Naive thymus-derived CD4-positive, alpha-beta T cell (primary cell): ENCODE measurements at places on chromosomes 5 and 9. TPM values are rescaled to one million over a fixed set of nuclear protein-coding genes. Genes with fewer than 3 reads are reported as not detected.

GRCh38 chr9:93245437-93245970 lies 61.6 kb downstream of the WNK2 start:
- no peak for DNase-seq

- no peak for DNase-seq
Measured at GRCh38 chr9:137988701-137989100, 111.1 kb downstream of the CACNA1B start.

- no peak for DNase-seq
Measured at GRCh38 chr9:112059966-112060320, 115.2 kb downstream of the SUSD1 start.

DNA sequence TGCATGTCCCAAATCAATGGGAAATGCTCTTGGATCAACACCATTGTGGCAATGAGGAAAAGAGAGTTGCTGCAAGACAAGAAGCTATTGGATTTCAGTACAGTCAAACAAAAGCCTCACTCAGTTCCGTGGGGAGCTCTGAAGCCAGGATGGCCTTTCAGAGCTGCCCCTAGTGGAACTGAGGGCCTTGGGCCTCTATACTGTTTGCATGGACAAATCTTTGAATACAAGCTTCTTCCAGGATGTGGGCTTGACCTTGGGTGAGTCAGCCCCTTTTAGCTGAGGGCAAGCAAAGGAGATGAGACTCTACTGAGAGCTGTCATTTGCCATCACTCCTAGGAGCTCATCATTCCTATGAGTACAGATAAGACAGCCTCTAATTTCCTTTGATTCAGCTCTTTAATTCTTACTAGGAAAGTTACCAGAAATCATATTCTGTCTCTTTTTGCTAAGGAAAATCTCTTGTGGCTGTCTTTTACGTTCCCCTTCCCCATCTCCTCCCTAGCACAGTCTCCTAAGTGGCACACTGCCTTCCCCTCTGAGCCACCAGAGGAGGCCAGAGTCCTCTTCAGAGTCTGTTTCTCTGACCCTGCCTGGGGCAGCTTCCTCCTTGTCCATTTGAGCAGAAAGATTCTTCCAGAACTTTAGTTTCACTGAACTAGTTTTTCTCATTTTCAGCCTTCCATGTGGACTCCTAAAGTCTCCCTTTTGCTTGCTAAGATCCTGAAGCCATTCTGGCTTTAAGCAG lies 168.8 kb upstream of the POC5 start:
- no peak for DNase-seq

DNA sequence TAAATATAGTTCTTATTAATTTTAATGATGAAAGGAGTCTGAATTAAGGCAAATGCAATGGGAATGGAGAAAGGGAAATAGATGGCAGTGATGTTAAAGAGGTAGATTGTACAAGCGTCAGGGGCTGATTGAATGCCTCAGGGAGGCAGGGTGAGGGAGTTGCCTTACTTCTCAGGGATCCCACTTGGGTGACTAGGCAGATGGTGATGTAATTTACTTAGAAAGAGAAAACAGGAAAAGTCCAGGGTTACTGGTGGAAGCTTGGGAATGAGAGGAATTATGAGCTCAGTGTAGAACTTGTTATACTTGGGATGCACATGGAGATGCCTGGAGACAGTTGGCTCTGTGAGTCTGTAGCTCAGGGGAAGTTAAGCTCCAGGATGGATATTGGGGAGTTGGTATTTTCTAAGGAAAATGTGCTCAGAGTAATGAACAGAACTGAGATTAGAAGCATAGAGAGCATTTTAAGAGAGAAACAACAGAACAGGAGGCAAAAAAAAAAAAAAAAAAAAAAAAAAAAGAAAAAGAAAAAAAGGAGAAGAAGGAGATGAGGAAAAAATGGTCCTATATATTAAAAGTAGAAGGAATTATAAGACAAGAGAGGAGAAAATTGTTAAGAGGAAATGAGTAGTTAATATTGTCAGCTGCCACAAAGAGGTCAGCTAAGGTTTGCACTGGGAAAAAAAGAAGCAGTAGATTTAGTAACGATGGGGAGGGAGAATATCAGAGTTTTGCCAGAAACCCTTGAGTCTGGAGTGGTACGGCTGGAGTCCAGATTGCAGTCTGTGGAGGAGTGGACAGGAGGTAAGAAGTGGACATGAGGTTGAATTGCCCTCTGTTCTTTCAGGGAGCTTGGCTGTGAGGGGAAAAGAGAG lies 88.0 kb upstream of the ELL2 start:
- DNase-seq, result no peak

DNA sequence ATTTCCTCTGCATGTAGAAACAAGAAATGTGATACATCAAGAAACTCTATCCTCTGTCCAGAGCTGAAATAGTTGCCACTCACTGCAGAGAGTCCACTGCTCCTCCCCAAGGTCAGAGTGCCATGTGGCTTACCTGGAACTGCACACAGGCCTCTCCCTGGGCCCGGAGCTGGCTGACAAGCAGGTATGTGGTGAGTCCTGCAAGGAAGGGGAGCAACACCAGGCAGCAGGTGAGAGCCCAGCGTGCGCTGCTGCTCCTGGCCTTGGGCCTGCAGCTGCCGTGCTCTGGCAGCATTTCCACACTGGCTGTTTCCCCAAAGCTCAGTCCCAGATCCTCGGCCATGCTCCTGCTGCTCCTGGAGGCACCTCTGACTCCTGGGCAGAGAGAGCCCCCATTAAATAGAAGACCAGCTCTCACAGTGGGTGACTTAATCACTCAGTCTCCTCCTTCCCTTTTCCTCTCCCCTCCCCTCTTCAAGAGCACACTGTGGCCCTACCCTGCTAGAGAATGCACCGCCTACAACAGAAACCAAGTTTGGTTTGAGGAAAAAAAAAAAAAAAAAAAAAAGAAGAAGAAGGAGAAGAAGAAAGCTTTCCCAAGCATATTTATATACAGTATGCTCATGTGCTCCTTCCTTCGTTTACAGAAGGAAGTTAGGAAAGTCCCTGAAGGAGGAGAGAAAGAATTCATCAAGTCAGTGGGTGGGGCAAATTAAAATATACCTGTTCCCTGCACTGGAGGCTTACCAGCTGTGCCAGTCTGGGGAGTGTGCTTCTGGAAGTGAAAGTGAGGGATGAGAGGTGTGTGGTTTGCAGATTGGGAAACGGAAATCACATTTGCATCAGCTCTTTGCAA lies at the start of gene TNFSF15:
TNFSF15 (minus strand) TSS at position 370 of the 856 bp plus-strand sequence; CDS start at position 343, 27 bp downstream.
- DNase-seq, result no peak

GRCh38 chr9:73880101-73880500 lies 617.0 kb upstream of the RORB start:
- DNase-seq, result no peak

DNA sequence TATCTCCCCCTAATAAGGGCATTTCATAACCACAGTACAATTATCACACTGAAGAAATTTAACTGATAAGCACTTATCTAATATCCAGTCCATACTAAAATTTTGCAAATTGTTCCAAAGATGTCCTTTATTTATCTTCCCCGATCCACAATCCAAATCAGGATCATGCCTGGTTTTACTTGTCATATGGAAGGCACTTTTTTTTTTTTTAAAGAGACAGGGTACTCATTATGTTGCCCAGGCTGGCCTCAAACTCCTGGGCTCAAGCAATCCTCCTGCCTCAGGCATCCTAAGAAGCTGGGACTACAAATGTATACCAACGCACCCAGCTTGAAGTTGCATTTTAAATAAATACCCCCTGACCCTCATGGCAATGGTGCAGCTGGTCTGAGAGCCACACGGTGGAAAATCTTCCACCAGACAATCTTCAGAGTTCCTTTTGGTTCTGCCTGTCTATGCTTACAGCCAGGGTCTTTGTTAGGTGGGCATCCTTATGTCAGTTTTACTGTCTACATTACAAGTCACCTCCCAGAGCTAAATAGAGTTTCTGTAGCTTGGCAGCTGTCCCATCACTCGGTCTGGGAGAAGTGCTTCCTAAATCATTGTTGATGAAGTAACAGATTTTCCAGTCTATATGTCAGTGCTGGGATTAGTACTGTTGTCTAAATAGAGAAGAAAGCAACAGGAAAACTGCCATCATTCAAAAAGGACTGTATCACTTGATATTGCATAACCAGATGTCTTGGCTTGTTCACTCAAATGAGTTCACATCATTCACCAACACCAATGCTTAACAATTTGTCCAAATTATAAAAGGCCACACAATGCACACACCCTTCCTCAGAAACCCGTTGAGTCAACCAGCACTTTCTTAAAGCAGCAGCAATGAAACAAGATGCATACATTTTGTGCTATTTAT lies 26.4 kb downstream of the PTPN3 start:
- no peak for DNase-seq

DNA sequence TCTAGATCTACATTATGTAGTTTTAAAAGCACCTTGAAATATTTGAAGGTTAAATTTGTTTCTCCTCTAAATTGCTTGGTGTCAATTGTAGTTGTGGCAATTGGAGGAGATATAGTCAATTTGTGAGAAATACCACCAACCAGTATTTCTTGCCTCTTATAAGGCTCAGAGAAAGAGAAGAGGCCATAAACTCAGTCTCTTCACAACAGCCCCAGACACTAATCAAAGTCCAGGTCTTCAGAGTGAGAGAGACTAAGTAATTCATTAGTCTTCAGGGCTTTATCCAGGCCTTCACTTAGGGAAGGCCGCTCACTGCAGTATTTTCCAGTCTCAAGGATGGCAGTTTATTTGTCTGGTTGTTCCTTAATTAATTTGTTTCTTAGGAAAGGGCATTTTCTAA lies 168.0 kb upstream of the RGMB start:
- no peak for DNase-seq

GRCh38 chr5:56693220-56693579 lies 122.1 kb upstream of the MAP3K1 start:
- DNase-seq, result no peak

DNA sequence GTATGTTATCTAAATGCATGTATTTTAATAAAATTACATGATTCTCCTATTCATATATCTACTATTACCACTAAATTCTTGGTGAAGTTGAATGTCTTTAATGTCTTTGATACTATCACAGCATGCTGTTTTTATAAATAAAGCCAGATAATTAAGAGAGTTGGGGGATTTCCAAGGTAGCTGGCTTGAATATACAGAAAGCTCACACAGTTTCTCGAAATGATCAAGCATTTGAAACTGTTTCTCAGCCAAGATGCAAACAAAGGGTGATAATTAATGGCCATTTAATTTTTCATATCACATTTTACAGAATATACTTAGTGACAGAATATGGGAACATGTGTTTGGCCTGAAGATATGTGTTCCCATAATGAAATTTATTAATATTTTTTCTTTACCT lies 145.6 kb upstream of the CDH12 start:
- DNase-seq, result no peak

DNA sequence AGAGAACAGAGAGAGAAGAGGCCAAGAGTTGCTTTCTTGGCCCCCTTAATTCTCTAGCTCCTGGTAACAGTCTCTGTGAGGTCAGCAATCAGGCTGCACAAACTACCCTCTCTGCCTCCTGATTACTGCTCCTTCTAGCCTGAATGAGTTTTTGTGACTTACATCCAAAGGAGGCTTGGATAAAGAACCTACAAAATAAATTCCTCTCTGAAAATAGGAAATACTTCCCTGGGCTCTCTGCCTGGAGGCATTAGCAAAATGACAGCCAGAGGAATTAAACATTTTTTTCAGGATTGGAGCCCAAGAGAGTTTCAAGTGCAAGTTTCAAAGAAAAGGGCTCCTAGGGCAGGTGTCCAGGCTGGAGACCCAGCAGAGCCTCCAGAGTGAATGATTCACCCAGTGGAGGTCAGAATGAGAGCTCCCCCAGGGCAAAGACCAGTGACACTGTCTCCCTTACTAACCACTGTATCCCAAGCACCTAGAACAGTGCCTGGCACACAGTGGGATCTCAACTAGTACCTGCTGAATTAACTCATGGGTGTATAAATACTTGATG lies 162.5 kb downstream of the SPOCK1 start:
- no peak for DNase-seq

DNA sequence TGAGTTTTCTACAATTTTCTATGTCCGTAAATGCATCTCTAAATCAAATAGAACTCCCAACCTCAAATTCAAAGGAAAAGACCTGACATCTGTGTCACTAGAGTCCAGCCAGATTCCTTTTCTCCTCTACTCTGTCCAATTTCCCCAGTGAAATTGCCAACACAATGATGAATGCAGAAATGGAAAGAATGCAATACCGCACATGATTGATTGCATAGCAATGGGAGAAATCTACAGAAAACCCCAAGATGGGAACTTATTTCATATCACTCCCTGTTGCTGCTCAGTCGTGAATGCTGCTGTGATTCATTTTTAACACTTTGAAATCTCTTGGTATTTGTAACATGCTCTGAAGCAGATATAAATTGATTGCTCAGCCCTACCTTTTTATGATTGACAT lies 355.1 kb upstream of the TUSC1 start:
- no peak for DNase-seq

GRCh38 chr9:132026932-132027585 lies 52.6 kb downstream of the MED27 start:
- no peak for DNase-seq

DNA sequence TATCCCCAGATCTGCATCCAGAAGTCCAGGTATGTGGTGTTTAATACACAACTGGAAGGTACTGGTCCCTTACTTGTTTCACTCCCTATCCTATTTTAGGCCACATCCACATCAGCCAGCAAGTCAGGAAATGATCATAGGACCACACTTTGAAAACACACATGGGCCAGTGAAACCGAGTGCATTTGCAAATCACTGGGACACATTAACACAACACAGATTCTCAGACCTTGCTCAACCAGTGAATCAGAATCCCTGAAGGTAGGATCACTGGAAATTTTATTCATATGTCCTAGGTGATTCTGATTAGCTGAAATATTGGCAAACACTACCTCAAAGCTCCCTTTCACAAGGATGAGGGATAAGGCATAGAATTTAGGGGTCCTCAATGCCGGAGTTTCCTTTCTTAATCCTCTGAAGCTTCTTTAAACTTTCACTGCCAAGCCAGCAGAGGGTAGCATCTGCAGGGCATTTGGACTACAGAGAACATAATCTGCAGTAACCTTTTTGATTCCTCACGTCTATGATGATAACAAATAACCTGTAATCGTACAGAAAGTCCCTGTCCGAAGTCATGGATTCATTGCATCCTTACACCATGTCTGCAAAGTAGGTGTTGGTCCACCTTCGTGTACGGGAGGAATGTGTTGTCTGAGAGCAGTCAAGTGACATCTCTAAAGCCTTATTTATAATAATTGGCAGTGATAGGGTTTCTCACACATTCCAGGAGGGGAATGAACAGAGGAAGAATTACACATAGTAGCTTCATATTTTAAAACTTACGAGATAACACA lies 11.0 kb upstream of the ABLIM3 start:
- DNase-seq, result no peak

DNA sequence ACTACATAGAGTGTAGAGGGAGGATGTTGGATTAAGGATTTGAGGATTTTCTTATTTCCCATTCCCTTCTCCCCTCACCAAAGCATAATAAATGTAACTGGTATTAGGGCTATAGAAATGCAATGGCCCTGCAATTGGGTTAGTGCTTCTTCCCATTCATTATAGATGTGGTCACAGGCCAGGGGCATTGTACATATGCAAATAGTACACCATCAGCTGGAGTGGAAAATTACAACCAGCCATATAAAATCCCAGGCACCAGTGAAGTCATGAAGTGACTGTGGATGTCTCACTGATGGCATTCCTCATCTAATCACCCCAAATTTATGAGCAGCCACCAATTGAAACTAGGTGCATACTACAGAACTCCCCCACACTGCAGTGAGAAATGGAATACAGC lies 105.9 kb downstream of the PLK2 start:
- DNase-seq, result no peak

TAS2R1 gene
- total RNA-seq, result not detected

MUSK gene
- not detected for total RNA-seq

OGN gene
- not detected for total RNA-seq
